Fibroblast of gingiva (primary cell): ENCODE measurements at places on chromosomes 7 and 10.

DNA sequence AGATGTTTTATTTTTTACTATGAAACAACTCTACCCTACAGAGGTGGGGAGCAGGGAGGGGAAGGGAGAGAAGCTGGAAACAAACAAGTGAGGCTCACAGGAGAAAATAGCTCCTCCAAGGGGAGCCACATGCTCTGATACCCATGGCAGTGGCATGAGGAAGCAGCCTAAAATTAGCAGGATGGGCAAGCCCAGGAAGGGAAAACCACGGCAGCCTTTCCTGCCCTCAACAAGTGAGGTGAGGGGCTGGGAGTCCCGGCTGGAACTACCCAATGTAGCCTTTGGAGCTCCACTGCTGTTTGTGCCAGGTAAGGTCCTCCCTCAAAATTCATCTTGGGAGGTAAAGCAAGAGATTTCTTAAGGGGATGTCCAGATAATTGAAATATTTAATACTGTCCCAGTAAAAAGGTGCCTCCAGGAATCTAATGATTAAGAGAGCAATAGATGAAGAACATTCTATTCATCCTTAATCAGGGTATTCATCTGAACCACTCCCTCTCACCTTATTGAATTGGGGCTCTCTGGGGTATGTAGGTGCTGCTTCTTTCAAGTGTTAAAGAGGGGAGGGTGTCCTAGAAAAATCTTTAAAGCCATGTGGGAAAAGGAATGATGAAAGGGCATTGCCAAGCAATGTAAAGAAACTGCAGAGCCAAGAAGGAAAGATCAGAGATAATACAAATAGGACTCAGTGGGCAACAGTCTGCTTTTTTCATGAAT lies 12.8 kb upstream of the HERC4 start:
- DNase-seq = no peak

GRCh38 chr10:70761727-70762350 lies 23.3 kb downstream of the TBATA start:
- DNase-seq = no peak

- no peak for DNase-seq
Measured at GRCh38 chr7:33719059-33719581, 186.2 kb upstream of the BMPER start.

GRCh38 chr7:18553605-18554003 lies 58.1 kb downstream of the HDAC9 start:
- no peak for DNase-seq

DNA sequence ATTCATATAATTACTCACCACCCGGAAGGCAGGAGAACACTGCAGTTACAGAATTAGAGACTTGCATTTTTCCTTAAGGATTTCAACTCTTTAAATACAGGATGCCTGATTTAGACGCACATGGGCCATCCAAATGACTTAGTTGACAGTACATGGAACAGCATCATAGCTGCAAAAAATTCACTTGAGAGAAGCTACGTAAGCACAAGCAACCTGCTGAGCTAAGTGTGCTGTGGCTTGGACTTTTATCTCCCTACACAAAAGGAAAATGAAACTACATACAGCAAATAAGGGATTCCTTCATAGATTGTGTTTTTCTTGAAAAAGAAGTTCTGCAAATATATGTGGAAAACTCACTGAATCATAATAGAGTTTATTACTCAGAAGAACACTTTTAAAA lies 152.6 kb downstream of the POU6F2 start:
- no peak for DNase-seq

GRCh38 chr10:118835682-118836326 lies 81.0 kb upstream of the CACUL1 start:
- no peak for DNase-seq

DNA sequence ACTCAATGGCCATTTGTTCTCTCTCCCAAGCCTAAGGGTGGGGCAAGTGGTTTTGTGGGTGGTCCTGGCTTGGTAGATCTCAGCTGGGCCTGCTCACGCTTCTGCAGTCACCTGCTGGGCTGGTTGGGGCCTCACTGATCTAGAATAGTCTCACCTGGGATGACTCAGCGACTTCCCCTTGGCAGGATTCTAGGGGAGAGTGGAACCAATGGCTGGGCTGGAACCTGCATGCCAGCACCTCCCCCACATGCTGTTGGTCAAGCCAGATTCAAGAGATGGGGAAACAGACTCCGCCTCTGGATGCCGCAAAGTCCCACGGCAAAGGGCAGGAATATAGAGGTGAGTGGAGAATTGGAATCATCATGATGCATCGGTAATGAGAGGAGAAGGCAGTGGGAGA lies 292.9 kb upstream of the NPVF start:
- no peak for DNase-seq

DNA sequence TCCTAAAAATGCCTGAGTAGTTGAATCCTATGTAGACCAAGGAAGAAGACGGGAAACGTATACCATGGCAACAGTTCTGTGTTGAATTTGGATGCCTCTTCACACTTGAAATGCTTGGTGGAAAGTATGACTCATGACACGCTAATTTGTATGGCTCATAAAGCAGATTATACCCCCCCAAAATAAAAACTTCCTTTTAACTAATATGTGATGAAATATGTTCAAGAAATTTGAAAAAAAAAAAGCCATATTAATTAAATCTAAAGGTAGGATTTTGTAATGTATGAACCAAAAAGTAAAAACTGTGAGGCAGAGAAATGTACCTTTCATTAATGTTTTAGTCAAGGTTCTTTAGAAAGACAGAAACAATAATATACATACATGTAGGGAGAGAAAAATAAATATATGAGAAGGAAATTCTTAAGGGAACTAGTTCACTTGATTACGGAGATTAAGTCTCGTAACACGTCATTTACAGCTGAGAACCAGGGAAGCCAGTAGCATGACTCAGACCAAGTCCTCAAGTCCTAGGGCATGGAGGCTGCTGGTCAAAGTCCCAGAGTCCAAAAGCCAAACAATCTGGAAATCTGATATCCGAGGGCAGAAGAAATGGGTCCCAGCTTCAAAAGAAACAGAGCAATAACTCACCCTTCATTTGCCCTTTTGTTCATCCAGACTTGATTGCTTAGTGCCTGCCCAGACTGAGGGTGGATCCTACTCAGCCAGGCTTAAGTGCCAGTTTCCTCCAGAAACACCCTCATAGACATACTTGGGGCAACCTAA lies 485.1 kb downstream of the SEMA3D start:
- DNase-seq = peak; percentile 95

- no peak for DNase-seq
Measured at GRCh38 chr7:2242541-2243429, 759 bp downstream of the NUDT1 start.

DNA sequence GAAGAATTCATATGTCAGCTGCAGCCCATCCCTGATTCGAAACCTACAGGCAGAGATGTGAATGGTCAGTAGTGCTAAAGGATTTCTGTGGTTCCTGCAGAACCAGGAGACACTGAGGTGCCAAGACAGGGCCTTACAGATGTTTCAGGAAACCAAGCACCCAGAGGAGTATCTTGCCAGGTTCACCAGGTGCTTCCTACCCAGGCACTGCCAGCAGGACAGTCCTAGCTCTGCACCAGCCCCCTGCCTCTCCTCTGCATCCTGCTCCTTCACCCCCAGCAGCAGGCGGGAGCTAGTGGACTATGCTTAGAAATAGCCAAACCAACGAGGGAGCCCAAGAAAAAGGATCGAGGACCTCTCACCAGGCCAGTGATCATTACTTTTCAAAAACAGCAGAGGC lies 4.2 kb upstream of the IKZF1 start:
- no peak for DNase-seq

GRCh38 chr7:107034553-107034952 lies 10.0 kb upstream of the PRKAR2B start:
- DNase-seq = no peak

DNA sequence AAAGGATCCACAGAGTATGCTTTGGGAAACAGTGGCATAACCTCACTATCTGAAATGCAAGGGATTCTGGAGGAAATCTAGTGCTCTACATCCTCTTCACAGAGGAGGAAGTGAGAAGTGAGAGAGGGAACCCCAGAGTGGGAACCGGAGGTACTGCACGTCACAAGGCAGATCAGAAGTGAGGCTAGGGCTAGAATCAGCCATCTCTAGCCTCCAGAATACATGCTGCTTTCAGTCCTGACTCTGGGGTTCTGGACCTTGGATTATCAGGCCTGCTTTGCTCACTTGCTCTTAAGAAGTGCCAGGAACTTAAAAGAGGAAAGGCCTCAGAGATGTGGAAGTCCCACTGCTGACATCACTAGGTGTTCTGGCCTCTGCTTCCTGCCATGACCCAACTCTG lies 25.7 kb downstream of the ZNF503 start:
- no peak for DNase-seq

DNA sequence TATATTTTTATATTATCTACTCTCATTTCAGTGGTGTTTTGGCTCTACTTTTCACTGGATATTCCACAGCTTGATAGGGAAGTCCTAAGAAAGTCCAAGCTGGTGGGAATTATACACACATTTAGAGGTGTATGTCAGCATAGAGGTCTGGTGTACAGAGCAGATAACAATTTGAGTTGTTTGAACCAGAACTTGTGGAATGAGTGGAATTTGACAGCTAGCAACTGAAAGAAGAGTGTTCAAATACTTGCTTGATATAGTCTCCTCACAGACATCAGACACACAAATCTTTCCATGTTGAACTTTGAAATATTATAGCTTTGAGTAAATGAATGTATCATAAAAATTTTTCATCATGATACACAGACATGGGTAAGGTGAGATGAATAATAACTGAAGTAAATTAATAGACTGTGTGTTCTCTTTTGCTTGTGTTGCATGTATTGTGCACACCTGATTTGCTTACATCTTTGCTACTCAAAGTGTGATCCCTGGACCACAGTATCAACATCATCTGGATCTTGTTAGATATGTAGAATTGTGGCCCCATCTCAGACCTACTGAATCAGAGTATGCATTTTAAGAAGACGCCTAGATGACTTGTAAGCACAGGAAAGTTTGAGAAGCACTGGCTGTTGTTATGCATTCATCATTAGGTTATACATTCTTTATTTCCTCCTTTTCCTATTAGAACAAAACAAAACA lies 91.5 kb downstream of the ABCA13 start:
- no peak for DNase-seq

DNA sequence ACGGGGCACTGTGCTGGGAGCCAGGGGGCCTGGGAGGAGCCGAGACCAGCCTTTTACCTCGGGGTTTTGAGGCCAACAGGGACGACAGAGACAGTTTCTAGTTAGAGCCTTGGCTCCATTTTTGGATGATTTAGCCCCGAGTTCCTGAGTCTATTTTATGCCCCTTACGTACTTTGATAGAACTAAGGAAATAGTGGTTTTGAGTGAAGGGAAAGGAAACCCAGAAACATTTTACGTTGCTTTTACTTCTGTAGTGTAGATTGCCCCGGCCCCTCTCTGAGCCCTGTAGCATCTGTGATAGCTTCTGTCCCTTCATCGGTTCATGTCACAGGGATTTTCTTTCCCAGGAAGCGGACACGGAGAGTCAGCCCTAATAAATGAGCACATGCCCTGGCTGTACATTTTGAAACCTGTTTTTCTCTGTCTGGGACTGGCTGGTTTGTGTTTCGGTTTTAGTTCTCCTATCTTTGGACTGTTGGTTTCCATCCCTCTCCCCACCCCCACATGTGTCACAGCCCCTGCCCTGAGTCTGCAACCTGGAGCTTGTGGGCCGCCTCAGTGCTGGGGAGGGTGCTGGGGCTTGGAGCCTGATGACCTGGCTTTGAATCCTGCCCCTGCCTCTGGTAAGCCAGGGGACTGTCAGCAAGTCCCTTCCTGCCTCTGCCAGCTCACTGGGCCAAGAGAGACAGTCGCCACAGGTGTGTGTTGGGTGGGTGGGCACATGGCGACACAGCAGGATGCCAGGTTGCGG lies 6.9 kb upstream of the ORAI2 start:
- DNase-seq = no peak
